ENCODE measurements at places on chromosomes 13 and 19. TPM values are rescaled to one million over a fixed set of nuclear protein-coding genes. Genes with fewer than 3 reads are reported as not detected.

GRCh38 chr13:46831588-46832194 is 34.7 kb upstream of the ESD start:
- DNase-seq = peak; percentile 33

DNA sequence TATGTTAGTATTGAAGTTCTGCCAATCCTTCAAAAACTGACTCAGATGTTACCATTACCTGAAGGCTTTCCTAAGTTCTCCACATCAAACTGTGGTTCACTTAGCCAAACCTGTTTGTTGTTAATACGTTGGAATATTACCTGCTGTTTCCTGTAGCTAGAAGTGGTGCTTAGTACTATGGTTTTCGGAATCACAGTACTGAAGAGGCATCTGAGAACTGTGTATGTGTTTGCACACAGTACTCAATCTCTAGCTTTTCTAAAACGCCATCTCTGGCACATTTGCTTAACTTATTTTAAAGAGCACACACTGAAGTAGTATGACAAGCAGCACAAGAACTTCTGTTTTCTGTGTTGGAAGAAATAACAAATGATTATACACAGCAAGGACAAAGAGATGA is 248.2 kb downstream of the SHISA2 start:
- DNase-seq = no peak

DNA sequence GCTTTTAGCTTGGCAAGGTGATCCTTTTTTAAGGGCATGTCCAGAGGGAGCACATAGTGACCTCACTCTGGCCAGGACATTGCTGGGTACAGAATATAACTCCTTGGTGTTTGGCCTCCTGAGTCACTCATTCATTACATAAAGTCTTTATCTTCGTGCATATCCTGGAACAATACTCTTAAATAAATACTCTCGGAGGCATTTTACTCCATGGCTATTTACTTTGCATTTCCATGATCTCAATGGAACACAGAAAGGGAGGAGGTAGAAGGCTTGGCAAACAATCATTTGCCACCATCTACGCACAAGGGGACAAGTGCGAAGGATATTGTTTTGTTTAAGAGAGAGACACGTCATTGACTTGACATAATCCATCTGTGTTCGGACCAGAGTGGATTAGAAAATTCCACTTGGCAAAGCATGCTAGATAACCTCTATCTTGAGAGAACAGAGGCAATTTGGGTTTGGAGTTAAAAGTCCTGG is 210.0 kb downstream of the IRS2 start:
- no peak for DNase-seq

DNA sequence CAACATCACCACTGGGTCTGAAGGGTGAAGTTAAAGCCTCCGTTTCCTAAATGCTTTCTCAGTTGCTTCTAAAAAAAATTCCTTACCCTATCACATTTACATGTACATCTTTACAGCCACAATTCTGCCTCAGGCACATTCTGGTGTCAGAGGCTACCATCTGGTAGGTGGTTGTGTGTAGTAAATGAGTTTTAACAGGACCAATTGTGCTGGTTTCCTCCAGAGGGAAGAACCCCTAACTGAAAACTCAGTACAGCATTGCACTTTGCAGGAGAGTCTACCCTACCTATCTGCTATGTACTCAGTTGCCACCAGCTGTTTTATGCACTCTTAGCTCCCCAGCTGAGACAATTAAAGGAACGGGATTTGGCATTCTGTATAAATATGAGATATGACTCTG is 1576.5 kb downstream of the PCDH9 start:
- no peak for DNase-seq

GRCh38 chr13:24247016-24247415 is 62.4 kb upstream of the C1QTNF9 start:
- no peak for DNase-seq

The IGFL1 gene
- not detected for polyA plus RNA-seq

The MISP3 gene
- 5.1 TPM for polyA plus RNA-seq

Data from renal cortex interstitium (tissue), 15 donors.